ENCODE measurements at places on chromosomes 1 and 21.

DNA sequence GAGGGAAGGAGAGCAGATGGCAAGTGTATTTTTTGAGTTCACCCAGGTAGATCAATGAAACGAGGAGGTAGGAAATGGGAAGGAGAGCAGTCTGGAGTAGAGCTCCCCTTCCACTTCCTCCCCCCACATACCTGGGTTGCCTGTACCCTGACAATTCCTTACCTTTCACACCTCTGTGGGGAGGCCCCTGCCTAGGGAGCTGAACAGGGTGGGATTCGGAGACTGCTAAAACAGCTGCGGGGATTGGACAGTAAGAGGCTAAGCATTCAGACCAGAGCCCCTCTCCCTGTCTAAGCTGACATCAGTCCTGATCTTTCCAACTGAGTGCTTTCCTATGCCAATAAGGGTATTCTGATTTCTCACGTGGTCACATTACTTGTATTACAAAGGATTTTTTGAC, 14.5 kb downstream of the RCSD1 start:
- DNase-seq: no peak

DNA sequence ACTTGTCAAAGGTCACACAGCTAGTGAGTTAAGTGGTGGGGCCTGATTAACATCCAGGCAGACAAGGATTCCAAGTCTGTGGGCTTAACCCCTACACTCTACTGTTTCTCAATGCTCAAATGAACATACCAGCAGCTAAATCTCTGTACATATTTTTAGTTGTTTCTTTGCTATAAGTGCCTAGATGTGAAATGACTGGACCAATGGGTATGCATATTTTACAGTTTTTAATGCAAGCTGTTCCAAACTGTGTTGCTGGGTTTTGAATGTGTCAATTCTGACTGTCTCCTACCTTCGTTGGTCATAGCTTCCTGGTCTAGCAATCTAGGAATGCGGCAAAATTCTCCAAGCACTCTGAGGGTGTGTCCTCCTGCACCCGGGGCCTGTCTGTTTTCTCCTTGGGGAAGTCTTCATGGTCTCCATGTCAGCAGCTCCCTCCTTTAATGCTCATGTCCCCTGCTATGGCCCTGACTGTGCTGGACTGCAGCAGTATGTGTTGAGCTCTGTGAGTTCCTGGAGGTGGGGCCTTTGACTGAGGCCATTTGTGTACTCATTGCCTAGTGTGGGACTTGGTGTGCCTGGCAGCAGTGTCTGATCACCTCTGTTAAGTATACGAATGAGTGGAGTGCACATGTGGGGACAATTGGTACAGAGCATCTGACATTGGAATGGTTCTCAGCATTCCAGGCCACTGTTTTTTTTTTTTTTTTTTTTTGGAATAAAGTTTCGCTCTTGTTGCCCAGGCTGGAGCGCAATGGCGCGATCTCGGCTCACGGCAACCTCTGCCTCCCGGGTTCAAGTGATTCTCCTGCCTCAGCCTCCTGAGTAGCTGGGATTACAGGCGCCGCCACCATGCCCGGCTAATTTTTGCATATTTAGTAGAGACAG, 72.9 kb upstream of the SLC2A1 start:
- no peak for DNase-seq

GRCh38 chr1:166627558-166627957, 211.7 kb upstream of the POGK start:
- no peak for DNase-seq

DNA sequence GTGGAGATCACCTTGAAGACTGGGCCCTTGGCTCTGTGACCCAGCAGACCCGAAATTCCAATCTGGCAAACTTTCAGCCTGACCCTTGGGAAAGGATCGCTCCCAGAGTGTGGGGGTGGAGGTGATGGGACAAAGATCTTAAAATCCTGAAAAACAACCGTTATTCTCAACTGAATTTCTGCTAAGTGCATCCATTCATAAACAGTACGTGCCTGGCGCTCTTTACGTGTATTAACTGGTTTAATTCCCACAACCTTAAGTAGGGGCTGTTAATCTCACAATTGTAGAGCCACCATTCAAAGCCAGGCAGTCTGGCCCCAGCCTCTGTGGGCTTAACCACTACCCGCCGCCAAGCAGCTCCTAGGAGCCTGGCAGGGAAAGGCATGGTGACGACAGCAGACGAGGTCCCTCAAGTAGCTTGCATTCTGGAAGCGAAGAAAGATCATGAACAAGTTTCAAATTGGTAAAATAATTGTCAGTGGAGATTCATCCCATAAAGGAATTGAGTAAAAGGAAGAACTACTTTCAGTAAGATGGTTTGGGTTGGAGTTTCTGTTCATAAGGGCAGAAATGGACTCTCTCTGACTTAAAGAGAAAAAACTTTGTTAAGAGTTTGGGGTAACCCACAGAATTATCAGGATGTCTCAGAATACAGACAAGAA, 11.4 kb upstream of the RGS16 start:
- DNase-seq: no peak
